Hematopoietic multipotent progenitor cell treated with erythropoietin and hydrocortisone succinate and interleukin-3 and kit ligand, for 8 days (in vitro differentiated cells): ENCODE measurements at places on chromosomes 16 and 17.

- no peak for DNase-seq
Observed at GRCh38 chr17:82888583-82889495, 49.0 kb upstream of the ZNF750 start.

GRCh38 chr17:48626245-48627117 is at the start of gene HOXB9:
Gene HOXB9 (minus strand): TSS chr17:48626358. CDS start chr17:48626269, 89 bp downstream.
- DNase-seq: no peak

- DNase-seq: no peak
Observed at GRCh38 chr17:30300818-30301217, 9.1 kb upstream of the BLMH start.

GRCh38 chr16:65124212-65124548 is 2.3 kb upstream of the CDH11 start:
- no peak for DNase-seq

GRCh38 chr17:63440127-63440769 is 5.9 kb downstream of the CYB561 start:
- no peak for DNase-seq

GRCh38 chr16:8868416-8869211 is at the start of gene CARHSP1:
Gene CARHSP1 (minus strand): TSS chr16:8869006. CDS start chr16:8859328, 9,678 bp downstream.
- peak; percentile 90 for DNase-seq

DNA sequence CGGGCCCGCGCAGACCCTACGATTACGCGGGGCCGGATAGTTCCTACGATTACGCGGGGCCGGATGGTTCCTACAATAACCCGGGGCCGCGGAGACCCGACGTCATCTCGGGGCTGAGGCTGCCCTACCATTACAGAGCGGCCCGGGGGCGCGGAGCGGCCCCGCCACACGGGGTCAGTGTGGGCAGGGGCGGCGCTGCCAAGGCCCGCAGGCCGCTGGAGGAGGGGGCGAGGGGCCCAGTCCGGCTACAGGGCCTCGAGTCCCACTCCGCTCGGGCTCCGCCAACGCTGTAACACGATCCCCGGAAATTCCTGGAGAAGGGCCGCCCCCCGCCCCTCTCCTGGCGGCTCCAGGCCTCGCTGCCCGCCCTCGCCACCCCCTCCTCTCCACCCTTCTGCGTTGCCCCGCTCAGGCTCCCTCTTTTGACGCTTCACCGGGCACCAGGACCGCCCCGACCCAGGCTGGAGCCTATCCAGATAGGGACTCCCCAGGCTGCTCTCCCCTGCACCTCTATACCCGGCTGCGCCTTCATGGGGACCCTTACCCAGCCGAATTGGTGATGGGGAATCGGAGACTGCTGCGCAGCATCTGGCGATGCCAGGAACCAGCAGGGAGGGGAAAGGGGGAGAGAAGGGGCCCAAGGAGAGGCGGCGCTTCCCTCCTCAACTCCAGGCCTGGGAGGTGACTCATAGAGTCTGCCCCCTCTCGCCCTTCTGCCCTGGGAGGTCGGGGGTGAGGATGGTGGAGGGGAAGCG is at the start of gene RAB34:
Gene RAB34, minus strand, starts transcription at position 291 of the 755 bp plus-strand sequence. CDS start 602 bp downstream, outside the sequence.
- DNase-seq: no peak

DNA sequence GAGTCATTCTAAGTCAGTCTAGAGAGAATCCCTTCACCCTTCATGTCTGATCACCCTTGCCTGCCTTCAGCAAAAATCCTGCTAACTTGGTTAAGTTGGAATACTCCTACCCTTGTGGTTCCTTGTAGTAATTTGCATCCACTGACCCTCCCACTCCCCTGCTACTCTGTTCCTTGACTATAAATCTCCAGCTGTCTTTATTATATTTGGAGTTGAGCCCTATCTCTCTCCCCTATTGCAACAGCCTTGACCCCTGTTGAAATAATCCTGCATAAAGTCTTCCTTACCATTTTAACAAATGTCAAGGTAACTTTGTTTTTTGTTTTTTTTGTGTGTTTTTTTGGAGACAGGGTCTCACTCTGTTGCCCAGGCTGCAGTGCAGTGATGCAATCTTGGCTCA is 590.1 kb downstream of the WWOX start:
- DNase-seq: no peak

DNA sequence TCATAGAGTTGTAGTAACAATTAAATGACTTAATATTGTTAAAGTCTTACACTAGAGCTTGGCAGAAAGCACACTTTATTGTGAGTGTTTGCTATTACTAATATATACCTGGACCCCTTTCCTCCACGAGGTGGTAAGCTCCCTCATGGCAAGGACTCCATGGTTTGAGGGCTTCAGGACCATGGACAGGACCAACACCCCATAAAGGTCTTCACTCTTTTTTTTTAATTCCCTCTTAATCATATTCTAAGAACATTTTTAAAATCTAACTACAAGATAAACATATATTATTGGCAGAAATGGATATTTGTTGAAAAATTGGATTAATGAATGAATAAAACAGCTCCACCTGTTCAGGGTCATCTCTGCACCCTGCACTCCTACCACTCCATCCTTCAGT is 154.5 kb downstream of the CBLN1 start:
- peak; percentile 5 for DNase-seq

DNA sequence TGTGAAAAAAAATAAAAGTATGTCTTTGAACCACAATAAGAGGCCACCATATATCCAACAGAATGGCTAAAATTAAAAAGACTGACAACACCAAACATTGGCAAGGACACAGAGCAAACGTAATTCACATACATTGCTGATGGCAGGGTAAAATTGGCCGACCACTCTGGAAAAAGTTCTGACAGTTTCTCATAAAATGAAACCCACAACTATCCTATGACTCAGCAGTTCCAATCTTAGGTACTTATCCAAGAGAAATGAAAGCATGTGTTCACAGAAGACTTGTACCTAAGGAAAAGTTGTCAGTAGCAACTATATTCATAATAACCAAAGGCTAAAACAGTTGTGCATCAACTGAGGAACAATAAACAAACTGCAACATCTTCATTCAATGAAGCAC is 357.3 kb upstream of the XYLT1 start:
- DNase-seq: peak; percentile 2

DNA sequence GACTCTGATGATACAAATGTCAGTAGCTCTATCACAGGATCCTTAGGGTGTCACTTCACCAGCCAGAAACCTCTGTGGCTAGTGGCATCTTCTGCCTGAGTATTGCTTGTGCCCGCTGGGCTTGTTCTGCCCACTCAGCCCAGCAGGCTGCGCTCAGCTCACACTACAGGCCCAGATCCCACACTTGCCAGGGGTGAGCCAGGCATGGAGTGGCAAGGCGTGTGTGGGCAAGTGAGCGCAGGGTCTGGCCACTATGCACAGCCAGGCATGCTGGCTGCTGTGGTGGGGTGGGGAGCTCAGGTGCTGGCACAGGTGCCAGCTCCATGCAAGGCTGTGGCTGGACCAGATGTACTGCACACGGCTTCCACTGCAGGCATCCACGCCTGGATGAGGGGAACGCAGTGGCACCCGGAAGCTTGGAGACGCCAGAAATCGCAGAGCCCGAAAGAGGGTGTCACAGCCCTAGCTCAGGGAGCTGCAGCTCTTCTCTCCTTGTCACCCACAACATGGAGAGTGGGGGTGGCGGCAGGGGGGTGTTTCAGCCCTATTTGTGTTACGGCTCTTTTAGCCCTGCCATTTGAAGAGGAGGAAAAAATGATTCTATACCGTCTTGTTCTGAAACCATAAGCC is 10.2 kb downstream of the CFAP97D1 start:
- no peak for DNase-seq

- DNase-seq: no peak
Observed at GRCh38 chr17:66995944-66996343, 31.4 kb downstream of the CACNG4 start.

- no peak for DNase-seq
Observed at GRCh38 chr17:65332375-65332774, 195.2 kb downstream of the RGS9 start.
